HuH-7.5 (cell line): ENCODE measurements at places on chromosomes 12 and 14.
A peak's percentile ranks its signal among the peaks of the same experiment; 100 is the strongest.

DNA sequence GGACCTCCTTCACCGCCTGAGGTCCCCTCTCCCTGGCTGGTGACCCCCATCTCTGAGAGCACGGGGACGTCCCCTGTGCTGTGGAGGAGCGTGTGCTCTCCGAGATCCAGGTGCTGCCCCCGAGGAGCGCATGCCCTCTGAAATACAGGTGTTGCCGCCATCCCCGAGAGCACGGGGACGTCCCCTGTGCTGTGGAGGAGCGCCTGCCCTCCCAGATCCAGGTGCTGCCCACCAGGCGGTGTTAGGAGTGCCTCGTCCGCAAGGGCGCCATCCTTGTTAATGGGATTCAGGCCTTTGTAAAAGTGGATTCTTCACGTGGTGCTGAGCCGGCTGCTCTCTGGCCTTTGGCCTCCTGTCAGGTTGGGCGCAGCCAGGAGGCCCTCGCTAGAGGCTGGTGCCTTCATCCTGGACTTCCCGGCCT is 10.1 kb downstream of the NOC4L start:
- no peak for DNase-seq

DNA sequence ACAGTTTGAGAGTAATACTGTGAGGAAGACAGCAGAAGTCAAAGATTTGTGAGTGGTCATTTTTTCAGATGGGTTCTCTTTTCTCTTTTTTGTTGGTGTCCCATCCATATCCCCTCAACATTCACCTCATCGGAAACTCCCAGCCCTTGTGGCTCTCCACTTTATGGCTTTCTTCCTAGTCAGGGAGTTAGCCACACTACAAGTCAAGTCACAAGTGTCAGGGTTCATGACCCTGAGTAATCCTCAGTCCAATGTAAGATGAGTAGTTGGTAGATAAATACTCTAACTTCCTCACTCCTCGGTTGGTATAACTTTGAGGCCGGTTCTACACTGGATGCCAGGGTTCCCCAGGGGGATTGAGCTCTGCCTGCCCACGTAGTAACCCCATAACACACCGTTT is 41.4 kb downstream of the PTGER2 start:
- no peak for DNase-seq

DNA sequence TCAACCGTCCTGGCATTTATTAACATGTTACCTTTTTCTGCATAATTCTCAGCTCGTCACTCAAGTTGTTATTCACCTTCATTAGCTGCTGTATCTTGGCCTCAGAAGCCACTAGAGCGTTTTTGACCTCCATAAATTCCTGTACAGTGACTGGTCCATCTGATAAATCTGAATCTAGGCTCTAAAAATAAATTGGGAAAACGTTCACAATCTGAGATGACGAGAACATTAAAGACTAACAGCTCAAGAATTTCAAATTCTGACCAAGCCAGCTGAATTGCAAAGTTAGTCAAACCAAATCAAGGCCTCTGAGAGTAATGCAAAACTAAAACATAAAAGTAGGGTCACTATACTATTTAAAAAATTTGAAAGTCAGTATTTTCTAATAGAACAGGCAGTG is 45.0 kb downstream of the GIT2 start:
- DNase-seq = no peak

GRCh38 chr14:33914676-33915516 is 36.0 kb downstream of the EGLN3 start:
- DNase-seq = no peak

DNA sequence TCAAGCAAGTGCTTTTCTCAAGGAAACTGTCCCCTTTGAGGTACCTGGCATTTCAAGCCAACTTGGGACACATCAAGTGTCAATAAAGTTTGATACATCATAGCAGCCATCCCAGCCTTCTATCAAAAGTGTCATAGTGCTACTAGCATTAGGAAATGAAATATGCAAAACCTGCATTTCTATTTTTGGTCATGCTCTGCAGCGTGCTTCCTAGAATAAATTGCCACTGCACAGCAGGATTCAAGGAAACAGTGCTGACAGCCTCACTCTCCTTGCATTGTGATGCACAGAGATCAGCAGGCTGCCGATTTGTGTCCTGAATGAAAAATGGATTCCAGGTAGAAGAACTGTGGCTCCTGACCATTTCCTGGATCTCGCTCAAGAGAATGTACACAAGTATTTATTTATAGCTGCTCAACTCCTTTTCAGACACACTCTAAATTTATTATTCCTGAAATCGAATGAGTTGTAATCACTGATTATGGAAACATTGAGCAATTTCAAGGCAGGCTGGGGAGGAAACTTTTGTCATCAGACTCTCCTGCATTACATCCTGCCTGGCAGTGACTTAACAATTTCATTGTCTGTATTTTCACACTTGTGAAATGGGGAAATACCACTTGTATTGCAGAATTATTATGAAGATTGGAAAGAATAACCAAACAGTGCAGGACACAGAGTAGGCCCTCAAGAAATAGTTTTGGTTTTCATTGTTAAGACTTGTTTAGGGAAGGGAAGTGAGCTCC is 120.9 kb downstream of the SLC38A6 start:
- DNase-seq = no peak

DNA sequence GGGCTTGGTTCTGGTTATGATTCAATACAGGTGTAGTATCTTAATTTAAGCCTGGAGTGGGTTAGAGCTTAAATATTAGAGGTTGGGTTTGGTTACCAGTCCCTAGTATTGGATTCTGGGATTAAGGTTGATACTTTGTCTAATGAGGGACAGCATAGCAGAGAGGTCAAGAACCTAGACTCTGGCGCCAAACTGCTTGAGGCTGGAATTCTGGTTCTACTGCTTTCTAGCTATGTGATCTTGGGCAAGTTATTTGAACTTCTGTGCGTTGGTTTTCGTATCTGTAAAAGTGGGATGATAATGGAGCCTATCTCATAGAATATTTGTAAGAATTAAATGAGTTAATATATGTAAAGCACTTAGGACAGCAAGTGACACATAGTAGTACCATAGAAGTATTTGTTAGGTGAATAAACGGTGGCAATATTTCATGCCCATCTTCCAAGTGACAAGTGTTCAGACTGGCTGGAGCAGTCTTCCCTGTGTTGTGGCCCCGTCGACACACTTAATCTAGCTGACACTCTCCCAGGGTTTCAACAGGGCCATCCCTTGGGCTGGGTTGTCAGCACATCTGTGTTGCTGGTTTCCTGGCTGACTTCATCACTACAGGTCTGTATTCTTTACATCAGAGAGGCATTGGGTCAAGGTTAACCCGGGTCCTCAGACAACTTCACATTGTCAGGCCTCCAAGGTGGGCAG is 3.0 kb downstream of the ENDOU start:
- no peak for DNase-seq

- no peak for DNase-seq
Measured at GRCh38 chr14:64059454-64060198, 206.8 kb downstream of the SYNE2 start.

DNA sequence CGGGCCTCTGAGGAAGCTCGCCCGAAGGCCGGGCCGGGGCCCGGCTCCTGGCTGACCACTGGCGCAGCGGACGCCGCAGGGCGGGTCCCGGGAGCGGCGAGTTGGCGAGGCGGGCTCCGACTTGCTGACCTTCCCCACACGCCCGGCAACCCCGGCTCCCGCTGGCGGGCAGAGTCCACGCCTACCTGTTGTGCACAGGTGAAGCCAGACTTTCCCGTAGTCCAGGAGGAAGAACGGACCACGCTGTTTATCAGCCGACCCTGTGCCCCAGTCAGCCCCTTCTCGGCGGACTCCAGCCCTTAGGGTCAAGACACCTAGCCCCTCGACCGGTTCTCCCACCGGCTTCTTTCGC is 407 bp downstream of the HEATR5A start:
- peak; percentile 99 for DNase-seq

GRCh38 chr12:108690542-108691174 is 40.7 kb downstream of the CORO1C start:
- no peak for DNase-seq

DNA sequence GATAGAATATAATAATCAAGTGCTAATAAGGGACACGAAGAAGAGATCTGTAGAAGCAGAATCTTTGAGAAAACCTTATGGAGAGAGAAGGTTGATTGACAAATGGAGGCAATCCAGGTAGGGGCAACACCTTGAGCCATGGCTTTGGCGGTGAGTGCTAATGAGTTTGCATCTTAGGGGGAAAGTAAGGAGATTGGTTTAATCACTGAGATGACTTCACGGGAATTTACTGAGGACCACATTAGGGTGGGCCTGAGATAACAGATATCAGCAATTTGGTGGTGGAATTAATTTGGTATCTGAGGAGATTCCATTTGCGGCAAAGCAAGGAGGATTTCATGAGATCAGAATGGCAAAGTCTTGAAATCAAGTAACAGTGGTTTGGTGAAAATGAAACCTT is 1.8 kb upstream of the LARP4 start:
- DNase-seq = no peak

GRCh38 chr12:121620333-121620891 is 5.9 kb upstream of the ORAI1 start:
- no peak for DNase-seq

DNA sequence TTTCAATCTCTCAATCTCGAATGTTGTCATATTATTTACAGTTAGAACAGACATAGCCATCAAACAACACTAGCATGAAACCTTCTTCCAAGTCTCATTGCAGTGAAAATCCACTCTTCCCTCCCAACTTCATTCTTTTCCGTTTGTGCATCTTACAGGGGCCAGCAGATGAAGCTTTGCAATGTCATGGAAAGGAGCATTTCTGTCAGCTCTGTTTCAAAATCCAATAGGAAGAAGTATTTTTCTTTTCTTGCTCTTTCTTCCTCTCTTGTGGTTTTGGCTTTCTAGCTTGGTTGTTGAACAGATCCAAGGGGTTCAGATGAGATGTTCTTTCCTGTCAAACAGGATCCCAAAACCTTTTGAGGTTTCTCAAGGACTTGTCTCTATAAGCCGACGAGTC is 416.6 kb downstream of the AEBP2 start:
- DNase-seq = no peak

DNA sequence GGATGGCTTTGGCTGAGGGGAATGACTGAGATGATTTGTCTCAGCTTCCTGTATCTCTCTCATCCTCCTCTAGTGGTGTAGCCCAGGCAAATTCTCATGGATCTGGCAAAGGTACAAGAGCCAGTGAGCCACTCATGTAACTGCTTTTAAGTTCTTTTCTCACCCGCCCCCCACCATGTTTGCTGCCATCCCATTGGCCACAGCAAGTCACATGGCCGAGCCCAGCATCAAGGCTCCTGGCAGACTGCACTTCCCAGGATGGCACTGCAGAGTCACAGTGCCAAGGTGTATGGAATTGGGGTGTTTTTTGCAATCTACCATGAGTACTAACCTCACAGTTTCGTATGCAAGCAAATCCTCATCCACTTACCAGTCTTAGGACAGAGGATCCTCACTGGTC is 50.9 kb downstream of the CHST11 start:
- no peak for DNase-seq

- DNase-seq = peak; percentile 90
Measured at GRCh38 chr14:36520601-36521525, 831 bp upstream of the NKX2-1 start.

GRCh38 chr14:95137164-95137803 is 20.0 kb downstream of the DICER1 start:
- DNase-seq = no peak

DNA sequence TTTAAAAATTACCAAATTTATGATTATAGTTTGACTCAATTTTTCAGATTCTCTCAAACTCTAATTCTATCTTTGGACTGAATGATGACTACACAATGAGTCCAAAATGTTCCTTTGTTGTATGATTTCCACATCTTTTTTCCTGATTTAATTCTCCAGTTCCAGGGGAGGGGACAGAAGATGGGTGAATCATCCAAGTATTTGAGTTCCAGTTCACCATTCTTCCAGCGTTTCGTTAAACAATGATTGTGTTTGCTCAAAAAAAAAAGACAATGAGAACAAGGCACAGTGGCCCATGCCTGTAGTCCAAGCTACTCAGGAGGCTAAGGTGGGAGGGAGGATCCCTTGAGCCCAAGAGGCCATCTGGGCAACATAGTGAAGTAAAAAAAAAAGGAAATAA is 23.8 kb downstream of the BAZ1A start:
- no peak for DNase-seq

- DNase-seq = peak; percentile 52
Measured at GRCh38 chr14:67934087-67934486, 114.5 kb downstream of the RAD51B start.

DNA sequence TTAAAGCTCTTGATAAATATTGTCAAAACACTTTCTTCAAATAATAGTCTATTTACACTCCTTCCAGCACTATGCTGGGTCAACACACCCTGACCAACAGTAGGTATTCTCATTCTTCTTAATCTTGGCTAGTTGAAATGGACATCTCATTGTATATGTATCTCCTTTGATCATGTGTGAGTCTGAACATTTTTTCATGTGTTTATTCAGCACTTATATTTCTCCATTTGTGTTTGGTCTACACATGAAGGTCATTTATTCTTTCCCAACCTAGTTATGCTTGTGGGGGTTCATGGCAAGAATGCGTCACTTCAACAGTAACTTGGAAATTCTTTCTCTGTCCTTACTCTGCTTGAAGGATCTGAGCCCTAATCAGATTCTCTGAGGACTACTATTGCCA is 133.1 kb upstream of the ARID2 start:
- no peak for DNase-seq

DNA sequence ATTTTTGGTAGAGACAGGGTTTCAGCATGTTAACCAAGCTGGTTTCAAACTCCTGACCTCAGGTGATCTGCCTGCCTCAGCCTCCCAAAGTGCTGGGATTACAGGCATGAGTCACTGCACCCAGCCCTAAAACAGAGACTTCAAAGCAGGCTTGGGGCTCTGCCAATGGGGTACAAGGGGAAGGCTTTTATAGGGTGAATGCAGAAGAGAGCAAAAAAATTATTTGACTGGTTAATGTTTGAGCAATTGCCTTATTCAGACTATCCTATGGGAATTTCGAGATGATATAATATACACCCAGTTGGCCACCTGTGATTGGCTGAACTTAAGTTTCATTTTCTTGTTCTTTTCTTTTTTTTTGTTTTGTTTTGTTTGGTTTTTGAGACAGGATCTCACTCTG is 31.5 kb upstream of the ACTN1 start:
- no peak for DNase-seq

DNA sequence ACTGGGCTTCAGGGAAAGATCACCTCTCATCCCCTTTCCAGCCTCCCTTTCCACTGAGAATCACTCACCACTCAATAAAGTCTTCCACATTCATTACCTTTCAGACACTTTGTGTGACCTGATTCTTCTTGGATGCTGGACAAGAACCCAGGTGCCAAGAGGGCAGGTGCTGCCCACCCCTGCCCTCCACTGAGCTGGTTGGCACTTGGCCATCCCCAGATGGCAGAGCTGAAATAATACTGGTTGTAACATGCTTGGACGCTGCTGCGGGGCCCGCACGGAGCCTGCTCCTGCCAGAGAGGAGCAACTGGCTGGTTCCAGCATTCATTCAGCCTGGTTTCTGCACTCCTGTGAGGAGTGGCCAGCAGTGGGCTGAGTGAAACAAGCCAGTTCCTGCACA is 386.7 kb upstream of the CCDC196 start:
- no peak for DNase-seq
